Effector CD8-positive, alpha-beta T cell (primary cell): ENCODE measurements at places on chromosomes 2 and 18.

DNA sequence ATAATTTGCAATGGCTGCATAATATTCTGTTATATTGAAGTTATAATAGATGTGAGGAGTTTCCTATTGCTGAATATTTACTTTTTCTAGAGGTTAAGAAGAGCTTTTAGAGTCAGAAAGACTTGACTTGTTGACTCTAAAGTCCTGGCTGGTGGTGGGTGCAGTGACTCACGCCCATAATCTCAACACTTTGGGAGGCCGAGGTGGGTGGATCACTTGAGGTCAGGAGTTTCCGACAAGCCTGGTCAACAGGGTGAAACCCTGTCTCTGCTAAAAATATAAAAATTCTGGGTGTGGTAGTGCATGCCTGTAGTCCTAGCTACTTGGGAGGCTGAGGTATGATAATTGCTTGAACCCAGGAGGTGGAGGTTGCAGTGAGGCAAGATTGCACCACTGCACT lies 33.9 kb upstream of the ATIC start:
- DNase-seq = no peak

- no peak for DNase-seq
Observed at GRCh38 chr2:30694286-30695055, 112.8 kb downstream of the CAPN13 start.

- DNase-seq = no peak
Observed at GRCh38 chr2:237819231-237819630, 20.7 kb downstream of the RBM44 start.

DNA sequence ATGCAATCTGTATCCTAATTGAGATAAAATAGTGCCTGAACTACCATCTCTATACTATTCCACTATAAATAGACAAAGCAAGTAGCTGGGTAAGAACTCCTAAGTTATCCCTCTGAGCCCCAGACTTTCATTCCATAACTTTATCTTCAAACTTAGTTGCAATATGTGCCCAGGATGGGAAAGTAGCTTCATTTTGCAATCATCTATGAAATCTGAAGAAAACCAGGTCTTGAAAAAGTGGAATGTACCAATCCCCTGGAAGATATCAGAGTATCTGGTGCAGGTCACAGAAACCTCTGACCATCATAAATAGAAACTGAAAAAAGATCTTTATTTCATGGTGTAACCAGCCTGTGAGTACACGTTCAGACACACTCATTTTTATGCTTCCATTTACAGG lies 78.1 kb upstream of the TMEM178A start:
- DNase-seq = no peak

- no peak for DNase-seq
Observed at GRCh38 chr18:75213611-75214331, 3.2 kb downstream of the TSHZ1 start.

DNA sequence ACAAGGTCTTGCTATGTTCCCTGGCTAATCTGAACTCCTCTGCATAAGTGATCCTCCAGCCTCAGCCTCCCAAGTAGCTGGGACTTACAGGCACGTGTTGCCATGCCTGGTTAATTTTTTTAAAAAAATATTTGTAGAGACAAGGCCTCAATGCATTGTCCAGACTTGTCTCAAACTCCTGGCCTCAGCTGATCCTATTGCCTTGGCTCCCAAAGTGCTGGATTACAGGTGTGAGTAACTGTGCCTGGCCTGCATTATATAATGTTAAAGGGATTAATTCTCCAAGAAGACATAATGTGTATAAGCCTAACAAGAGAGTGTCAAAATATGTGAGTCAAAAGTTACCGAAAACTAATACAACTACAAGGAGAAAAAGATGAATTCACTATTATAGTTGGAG lies 32.2 kb downstream of the BUB1 start:
- DNase-seq = no peak

- no peak for DNase-seq
Observed at GRCh38 chr2:210250622-210251021, 25.4 kb upstream of the ACADL start.

- no peak for DNase-seq
Observed at GRCh38 chr2:190582736-190583506, 48.4 kb upstream of the NEMP2 start.

DNA sequence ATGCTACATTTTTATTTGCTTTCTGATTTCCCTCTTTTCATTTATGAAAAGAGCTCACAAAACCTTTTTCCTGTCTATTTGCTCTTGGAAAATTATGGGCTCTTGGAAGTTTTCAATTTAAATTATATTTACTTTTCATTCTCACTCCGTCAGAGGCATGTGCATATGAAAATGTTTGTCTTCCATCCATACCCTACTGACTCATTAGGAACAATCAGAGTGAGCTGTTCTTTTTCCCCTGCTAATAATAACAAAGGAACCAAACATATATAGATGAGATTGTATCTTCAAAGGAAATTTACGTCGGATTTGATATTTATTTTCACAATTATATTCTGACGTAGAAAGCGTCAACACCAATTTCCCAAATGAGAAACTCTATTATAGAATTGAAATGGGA lies 1101.2 kb downstream of the TSN start:
- no peak for DNase-seq

- no peak for DNase-seq
Observed at GRCh38 chr18:49819823-49820671, 6.7 kb upstream of the ACAA2 start.

DNA sequence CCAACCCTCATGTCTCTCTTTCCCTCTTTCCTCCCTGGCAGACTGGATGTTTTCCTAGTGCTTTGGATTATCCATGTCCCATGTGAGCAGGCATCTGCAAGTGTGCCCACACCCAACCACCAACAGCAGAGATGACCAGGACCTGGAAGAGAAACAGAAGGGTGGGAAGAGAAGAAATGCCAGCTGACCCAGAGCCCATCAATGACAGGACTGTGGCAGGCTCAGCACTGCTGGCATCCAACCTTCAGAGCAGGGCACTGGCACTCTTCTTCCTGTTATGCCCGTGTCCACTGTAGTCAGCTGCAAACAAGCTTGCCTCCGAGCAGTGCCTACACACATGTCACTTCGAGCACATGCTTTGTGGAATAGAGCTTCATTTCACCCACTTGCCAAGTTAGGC lies 121.1 kb downstream of the TANC1 start:
- DNase-seq = no peak

- no peak for DNase-seq
Observed at GRCh38 chr2:108640731-108641130, 78.6 kb upstream of the RANBP2 start.

GRCh38 chr18:46609048-46609447 lies 48.0 kb downstream of the LOXHD1 start:
- DNase-seq = no peak

DNA sequence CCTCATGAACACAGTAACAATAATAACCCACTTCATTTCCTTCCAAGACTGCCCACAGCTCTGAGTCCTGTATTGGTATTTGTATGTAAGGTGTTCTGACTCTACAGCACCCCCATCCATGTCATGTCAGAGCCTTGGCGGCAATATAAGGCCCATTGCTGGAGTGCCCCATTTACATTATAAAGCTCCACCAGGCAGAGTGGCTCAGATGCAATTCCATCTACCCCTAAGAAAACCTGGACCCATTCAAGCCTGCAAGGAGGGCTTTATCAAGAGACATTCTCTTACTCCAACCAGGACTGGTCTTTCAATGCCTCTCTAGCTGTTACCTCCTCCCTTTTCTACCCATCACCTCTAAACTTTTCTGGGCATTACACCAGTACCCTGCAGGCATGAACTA lies 101.6 kb downstream of the ANTXR1 start:
- DNase-seq = no peak

- DNase-seq = peak; percentile 2
Observed at GRCh38 chr2:157777427-157777826, 98.7 kb downstream of the ACVR1 start.

- no peak for DNase-seq
Observed at GRCh38 chr2:238473014-238473413, 46.3 kb downstream of the ASB1 start.
